Large intestine (tissue), 12 donors: ENCODE measurements at places on chromosomes 4 and X.
A peak's percentile ranks its signal among the peaks of the same experiment; 100 is the strongest.

GRCh38 chr4:112677519-112678091 lies 40.7 kb downstream of the LARP7 start:
- no peak for DNase-seq

DNA sequence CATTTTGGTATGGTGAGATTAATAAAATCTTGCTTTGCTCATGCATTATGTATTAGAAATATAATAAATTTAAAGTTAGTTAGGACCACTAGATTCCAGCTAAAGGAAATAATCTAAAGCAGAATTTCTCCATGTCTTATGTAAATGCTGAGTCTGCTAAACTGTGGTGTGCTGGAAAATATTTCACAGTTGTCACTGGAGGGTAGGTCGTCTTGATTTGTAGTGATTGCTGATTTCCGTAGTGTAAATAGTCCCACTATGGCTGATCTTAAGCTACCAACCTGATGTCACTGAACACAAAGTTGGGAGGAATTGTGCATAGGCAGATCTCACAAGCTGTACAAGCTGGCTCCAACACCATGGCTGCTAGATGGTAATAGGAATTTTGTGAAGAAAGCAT lies 133.4 kb upstream of the NR3C2 start:
- no peak for DNase-seq

DNA sequence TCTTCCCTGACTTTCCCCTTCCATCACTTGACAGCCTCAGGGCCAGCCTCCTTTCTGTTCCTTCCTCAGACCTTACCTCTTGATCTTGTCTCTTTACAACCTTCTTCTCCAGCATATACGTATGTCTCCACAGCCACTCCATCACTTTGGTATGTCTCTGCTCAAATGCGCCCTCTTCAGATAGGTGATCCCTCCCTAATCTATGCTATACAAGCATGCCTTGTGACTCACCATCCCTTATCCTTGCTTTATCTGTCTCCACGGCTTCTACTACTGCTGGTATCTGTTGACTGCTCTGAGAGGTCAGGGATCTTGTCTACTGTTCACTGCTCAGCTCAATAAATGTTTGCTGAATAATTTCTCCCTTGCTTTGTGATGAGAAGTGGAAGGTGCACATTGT lies 9.0 kb downstream of the ARAP2 start:
- DNase-seq, result peak; percentile 54

DNA sequence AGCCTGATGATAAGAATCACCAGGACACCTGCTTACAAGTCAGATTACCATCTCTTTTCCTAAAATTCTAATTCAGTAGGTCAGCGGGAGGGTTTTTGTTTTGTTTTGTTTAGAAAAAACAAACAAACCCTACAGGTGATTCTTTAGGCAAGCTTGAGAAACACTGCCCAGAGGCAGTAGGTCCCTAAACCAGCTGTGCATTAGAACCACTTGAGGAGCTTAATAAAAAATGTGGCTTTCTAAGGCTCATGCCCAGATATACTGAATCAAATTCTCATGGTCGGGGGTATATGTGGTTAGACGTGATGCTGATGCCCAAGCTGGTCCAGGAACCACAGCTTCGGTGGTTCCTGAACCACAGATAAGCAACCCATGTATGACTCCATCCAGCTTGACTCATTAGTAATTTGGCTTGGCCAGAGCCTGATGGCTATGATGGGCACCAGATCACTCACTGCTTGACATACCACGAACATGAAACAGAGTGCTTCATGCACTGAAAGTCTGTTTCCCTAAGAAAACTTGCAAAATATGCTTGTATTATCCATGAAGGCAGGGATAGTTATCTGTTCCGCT lies 338.1 kb upstream of the F9 start:
- DNase-seq, result no peak

GRCh38 chr4:139329665-139330200 lies 27.5 kb upstream of the NDUFC1 start:
- no peak for DNase-seq
